ENCODE measurements at places on chromosomes 7 and 10.
A peak's percentile ranks its signal among the peaks of the same experiment; 100 is the strongest.

- DNase-seq: no peak
- no peaks in the 10 kb centered on the region for H3K4me1 ChIP-seq
- H3K27ac ChIP-seq: no peak overlapping the region
- no peaks in the 10 kb centered on the region for H3K36me3 ChIP-seq
Observed at GRCh38 chr7:148153616-148154284, 436.8 kb upstream of the C7orf33 start.

- H3K27me3 ChIP-seq: no peaks in the 10 kb centered on the region
- no peak overlapping the region for H3K4me3 ChIP-seq
- no peak for DNase-seq
- H3K27ac ChIP-seq: no peak overlapping the region
- no peaks in the 10 kb centered on the region for H3K36me3 ChIP-seq
- H3K4me1 ChIP-seq: no peaks in the 10 kb centered on the region
Observed at GRCh38 chr10:7520507-7521485, 110.0 kb upstream of the SFMBT2 start.

- no peak overlapping the region for H3K4me3 ChIP-seq
- no peaks in the 10 kb centered on the region for H3K4me1 ChIP-seq
- no peak overlapping the region for H3K27ac ChIP-seq
- no peaks in the 10 kb centered on the region for H3K36me3 ChIP-seq
Observed at GRCh38 chr7:14759785-14760184, 142.8 kb downstream of the DGKB start.

DNA sequence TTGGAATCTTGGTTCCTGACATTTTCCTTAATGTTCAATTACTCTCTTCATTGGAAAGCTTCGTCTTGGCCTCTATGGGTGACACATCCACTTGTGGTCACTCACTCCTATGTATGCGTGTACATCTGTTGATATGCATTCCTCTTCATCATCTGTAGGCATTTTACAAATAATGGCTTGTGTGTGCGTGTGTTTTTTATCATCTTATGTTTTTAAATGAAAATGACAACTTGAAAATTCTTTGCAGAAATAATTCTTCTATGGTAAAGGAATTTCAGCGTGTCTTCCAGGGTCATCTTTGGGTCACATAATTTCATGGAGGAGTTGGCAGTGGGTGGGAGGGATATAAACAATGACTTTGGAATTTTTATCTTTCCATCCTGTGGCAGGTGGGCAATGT, 925.1 kb downstream of the LRMDA start:
- DNase-seq: no peak
- H3K27ac ChIP-seq: no peak overlapping the region
- no peaks in the 10 kb centered on the region for H3K27me3 ChIP-seq
- H3K4me1 ChIP-seq: no peaks in the 10 kb centered on the region

- no peaks in the 10 kb centered on the region for H3K4me1 ChIP-seq
- H3K36me3 ChIP-seq: no peaks in the 10 kb centered on the region
- H3K27me3 ChIP-seq: no peaks in the 10 kb centered on the region
- no peak overlapping the region for H3K4me3 ChIP-seq
- H3K27ac ChIP-seq: no peak overlapping the region
Observed at GRCh38 chr10:88028072-88028471, 164.6 kb downstream of the PTEN start.

DNA sequence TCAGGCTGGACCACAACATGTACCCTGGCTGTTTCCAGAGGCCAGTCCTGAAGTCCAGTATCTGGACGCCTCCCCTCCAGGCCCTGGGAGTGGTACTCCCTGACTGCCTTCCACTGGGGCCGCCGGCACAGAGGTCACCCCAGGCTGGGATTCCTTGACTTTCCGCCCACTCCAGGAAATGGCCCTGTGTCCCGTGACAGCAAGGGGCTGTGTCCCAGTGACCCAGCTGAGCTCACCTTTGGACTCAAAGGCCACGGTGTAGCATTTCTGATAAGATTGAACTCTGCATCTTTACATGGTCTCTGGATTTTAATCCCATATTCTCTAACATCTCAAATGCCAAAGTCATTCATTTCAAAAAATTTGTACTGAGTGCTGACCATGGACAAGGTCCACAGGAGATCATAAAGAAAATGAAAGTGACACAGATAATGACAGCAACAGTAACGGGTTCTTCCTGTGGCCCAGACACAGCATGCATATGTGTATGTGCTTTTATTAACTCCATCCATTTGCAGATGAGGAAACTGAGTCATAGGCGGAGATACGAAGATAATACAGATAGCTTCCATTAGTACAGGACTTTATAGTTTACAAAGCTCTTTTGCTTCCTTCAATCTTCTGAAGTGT, 5.4 kb downstream of the ADAMTS14 start:
- peaks cover 27% of the 10 kb centered on the region for H3K4me1 ChIP-seq
- no peak overlapping the region for H3K27ac ChIP-seq
- H3K4me3 ChIP-seq: no peak overlapping the region
- DNase-seq: no peak

- no peaks in the 10 kb centered on the region for H3K4me1 ChIP-seq
- H3K36me3 ChIP-seq: no peaks in the 10 kb centered on the region
- H3K4me3 ChIP-seq: no peak overlapping the region
- no peaks in the 10 kb centered on the region for H3K27me3 ChIP-seq
Observed at GRCh38 chr7:55440040-55440690, 75.0 kb downstream of the LANCL2 start.

DNA sequence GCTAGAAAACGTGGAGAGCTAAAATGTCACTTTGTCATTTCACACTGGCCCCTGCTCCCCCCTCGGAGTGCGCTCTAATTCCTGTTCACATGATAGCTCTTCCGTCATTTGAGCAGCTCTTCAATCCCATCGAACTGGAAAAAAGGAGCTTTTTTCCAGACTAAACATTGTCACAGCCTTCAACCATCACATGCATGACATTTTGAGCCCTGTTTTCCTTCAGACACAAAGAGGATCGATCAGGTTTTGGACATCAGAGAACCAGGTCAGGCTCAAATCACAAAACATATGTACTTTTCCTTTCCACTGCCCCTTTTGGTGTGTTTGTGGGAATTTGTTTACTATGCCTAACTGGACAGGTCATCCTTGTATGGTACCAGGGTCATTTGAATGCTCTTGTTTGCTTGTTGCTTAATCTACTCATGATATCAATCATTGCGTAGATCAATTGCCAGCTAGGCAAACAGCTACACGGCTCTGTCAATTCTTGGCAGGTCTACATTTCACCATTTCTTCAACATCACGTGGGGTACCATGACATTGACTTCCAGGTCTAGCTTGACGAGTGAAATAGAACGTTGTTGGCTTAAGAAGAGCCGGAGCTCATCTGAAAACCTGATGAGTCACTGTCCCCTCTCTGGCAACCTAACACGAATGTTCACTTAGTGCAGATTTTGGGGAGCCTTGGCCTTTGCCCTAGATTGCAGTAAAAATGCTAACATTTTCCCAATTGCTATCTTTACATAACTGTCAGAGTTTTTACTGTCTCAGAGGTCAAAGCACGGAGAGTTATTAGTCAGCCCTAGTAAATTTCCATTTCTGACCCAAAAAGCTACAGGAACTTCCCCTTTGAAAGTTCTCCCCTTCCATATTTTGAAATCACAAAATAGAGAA, 87.3 kb downstream of the LYZL2 start:
- no peak for DNase-seq
- H3K27ac ChIP-seq: no peak overlapping the region
- no peaks in the 10 kb centered on the region for H3K4me1 ChIP-seq
- no peaks in the 10 kb centered on the region for H3K27me3 ChIP-seq

DNA sequence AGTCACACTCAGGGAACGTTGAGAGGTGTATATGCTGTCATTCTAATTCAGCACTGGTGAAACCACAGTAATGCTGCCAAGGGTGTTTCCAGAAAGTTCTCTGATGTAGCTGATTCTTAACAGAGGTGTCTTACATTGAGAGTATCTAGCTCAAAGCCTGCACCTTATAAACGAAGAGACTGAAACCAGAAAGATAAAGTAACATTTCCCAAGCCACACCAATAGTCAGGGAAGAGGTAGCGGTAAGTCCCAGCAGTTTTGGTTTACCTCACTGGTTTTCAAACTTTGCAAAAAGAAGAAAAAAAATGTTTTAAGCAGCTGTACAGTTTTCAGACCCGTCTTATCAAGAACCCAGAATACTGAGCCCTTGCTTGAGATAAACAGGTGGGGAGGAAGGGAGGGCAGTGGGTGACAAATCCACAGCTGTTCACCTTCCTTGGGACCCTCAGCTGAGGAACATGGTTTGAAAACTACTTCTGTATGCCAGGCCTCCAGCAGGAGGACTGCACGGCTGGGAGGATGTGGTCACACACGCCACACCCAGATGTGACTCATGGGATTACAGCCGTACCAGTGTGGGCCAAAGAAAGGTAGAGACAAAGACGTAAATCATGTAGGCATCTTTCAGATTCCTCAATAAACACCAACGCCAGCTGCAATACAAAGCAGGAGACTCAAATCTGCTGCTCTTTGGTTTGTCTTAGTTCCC, 63.9 kb upstream of the GSDME start:
- no peaks in the 10 kb centered on the region for H3K27me3 ChIP-seq
- peaks cover 11% of the 10 kb centered on the region for H3K4me1 ChIP-seq
- H3K36me3 ChIP-seq: no peaks in the 10 kb centered on the region
- H3K27ac ChIP-seq: peak overlapping the region; percentile 85
- DNase-seq: peak; percentile 22

DNA sequence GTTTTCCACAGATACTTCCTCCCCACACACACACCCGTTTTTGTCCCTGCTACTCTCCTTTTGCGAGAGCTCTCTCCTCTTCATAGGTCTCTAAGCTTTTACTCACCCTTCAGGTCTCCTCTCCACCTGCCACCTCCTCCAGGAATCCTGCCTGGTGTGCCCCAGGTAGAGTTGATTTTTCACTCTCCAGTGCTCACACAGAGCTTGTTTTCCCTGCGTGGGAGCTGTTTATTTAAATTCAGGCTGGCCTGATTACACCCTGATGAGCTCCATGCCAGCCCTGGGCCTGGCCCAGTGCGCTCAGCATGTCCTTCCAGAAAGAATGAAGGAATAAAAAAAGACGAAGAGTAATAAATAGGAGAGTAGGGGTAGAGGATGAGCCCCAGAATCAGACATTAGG, 7.5 kb upstream of the CLDN4 start:
- H3K27ac ChIP-seq: no peak overlapping the region
- H3K27me3 ChIP-seq: no peaks in the 10 kb centered on the region
- H3K36me3 ChIP-seq: no peaks in the 10 kb centered on the region
- DNase-seq: no peak

- H3K4me1 ChIP-seq: no peaks in the 10 kb centered on the region
- no peak overlapping the region for H3K27ac ChIP-seq
- H3K36me3 ChIP-seq: no peaks in the 10 kb centered on the region
- no peak for DNase-seq
Observed at GRCh38 chr7:131753620-131754222, 197.3 kb upstream of the PODXL start.

- H3K4me1 ChIP-seq: no peaks in the 10 kb centered on the region
- DNase-seq: no peak
- H3K27me3 ChIP-seq: no peaks in the 10 kb centered on the region
- no peak overlapping the region for H3K4me3 ChIP-seq
- no peak overlapping the region for H3K27ac ChIP-seq
- H3K36me3 ChIP-seq: no peaks in the 10 kb centered on the region
Observed at GRCh38 chr10:65864529-65864928, 1061.3 kb upstream of the LRRTM3 start.

GRCh38 chr10:17023386-17024298, 106.0 kb downstream of the CUBN start:
- H3K4me1 ChIP-seq: peaks cover 30% of the 10 kb centered on the region
- H3K4me3 ChIP-seq: peak overlapping the region; percentile 3
- peak; percentile 17 for DNase-seq
- no peaks in the 10 kb centered on the region for H3K27me3 ChIP-seq
- no peaks in the 10 kb centered on the region for H3K36me3 ChIP-seq

DNA sequence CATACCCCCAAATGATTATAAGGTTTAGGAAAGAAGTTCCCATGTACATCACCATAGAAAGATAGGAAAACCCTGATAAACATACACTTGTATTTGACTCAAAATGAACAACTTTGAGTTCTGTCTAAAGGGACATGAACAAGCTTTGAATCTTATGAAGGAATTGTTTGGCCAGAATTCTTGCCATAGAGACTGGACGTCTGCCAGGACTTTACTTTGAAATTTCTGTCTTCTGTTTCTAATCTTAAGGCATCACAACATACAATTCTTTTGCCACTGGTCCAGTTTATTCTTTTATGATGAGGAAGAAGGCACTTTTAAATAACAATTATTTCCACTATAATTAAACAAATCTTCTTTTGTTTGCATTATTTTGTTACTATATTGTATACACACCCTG, 26.2 kb upstream of the CYP26C1 start:
- peaks cover 4% of the 10 kb centered on the region for H3K4me1 ChIP-seq
- no peak overlapping the region for H3K4me3 ChIP-seq
- H3K27me3 ChIP-seq: no peaks in the 10 kb centered on the region
- DNase-seq: no peak
- no peak overlapping the region for H3K27ac ChIP-seq

DNA sequence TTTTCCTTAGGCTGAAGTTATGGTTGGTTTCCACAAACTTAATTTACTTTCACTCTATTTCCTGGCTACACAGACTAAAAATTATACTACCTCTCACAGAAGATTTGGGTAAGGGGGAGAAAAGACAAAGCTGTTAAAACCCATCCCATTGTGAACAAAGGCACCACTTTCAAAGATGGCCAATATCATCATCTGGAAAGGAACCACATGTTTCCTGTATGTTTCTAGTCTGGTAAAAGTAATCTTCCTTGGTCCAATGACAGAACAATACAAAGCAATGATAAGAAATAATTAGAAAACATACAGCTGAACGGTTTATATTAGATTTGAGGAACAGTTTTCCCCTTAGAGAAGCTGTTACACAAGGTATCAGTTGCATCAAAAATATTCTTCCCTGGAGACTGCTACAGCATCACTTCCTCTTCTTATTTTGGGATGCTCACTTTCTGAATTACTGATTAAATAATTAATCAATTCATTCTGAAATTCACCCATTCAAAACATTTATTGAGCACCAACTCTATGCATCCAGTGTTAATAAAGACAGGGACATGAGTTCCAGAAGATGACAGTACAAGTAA, 8.5 kb upstream of the SFR1 start:
- no peak for DNase-seq
- H3K36me3 ChIP-seq: no peaks in the 10 kb centered on the region
- peaks cover 33% of the 10 kb centered on the region for H3K4me1 ChIP-seq

DNA sequence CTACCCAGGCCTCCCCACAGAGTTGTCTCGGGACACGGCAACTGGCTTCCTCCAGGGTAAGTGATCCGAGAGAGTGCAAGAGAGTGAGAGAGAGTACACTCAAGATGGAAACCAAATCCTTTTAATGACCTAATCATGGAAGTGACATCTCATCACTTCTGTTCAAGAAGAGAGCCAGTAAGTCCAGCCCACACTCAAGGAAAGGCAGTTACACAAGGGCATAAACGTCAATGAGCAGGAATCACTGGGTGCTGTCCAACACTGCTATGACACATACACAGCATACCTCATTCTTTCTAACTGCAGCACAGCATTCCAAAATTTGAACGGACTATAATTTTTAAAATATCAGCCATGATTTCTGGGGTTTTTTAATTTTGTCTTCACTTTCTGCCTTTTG, 29.3 kb upstream of the OSBPL3 start:
- H3K36me3 ChIP-seq: no peaks in the 10 kb centered on the region
- no peak overlapping the region for H3K4me3 ChIP-seq
- H3K27ac ChIP-seq: no peak overlapping the region
- no peak for DNase-seq
